ENCODE measurements at places on chromosomes 7 and 10. TPM values are rescaled to one million over a fixed set of nuclear protein-coding genes. Genes with fewer than 3 reads are reported as not detected.

IKZF1 gene
- total RNA-seq = 0.18 TPM

FAM180A gene
- not detected for total RNA-seq

STAG3 gene
- 2.1 TPM for total RNA-seq

DENND2A gene
- total RNA-seq = 28.5 TPM

ZNF282 gene
- total RNA-seq = 29.2 TPM

ZCCHC24 gene
- total RNA-seq = 7.6 TPM

WNT8B gene
- not detected for total RNA-seq

Measured in endodermal cell (in vitro differentiated cells).